ENCODE measurements at places on chromosomes 3 and 15. TPM values are rescaled to one million over a fixed set of nuclear protein-coding genes. Genes with fewer than 3 reads are reported as not detected.

QARS1 gene
- 240 TPM for total RNA-seq

DNA sequence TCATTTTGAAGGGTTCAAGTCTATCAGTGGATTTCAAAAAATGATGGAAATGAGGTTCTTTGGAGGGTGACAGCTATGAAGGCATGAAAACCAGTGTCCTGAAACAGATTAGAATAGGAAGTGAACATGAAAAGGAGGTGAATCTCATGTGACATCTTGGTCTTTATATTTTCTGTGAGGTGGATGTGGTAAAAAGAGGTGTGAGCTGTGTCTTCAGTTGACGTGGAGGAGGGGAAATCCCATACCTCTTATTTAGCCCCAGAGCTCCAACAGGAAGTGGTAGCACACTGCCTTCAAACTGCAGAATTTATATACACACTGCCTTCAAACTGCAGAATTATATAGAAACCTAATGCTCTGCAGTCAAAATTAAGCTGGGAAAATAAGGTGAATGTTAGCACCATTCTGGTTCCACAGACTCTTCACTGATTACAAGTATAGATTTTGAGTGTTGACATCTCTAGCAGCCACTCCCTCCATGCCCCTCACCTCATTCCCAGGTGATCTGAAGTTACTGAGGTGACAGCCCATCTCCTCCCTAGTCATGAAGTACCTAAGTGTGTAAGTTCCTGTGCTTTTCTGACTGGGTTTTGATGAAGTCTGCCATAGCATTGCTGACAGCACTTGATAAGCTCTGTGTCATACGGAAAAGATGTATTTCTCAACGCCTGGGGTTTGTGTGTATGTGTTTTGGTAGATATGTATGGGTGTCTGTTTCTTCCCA, 2.7 kb downstream of the RAB8B start:
- H3K36me3 ChIP-seq, result peaks cover 38% of the 10 kb centered on the region
- peak; percentile 63 for DNase-seq
- peak overlapping the region; percentile 96 for H3K27ac ChIP-seq
- H3K4me3 ChIP-seq, result peak overlapping the region; percentile 99
- peaks cover 64% of the 10 kb centered on the region for H3K4me1 ChIP-seq

GRCh38 chr3:18124501-18124900, 300.6 kb downstream of the SATB1 start:
- peak; percentile 13 for DNase-seq
- no peaks in the 10 kb centered on the region for H3K27me3 ChIP-seq
- no peak overlapping the region for H3K4me3 ChIP-seq
- no peak overlapping the region for H3K27ac ChIP-seq
- no peaks in the 10 kb centered on the region for H3K36me3 ChIP-seq
- peaks cover 2% of the 10 kb centered on the region for H3K4me1 ChIP-seq

- no peaks in the 10 kb centered on the region for H3K27me3 ChIP-seq
- H3K27ac ChIP-seq, result peak overlapping the region; percentile 79
- no peaks in the 10 kb centered on the region for H3K36me3 ChIP-seq
These were observed 37.5 kb downstream of the CD86 start for GRCh38 chr3:122092460-122093165.

DNA sequence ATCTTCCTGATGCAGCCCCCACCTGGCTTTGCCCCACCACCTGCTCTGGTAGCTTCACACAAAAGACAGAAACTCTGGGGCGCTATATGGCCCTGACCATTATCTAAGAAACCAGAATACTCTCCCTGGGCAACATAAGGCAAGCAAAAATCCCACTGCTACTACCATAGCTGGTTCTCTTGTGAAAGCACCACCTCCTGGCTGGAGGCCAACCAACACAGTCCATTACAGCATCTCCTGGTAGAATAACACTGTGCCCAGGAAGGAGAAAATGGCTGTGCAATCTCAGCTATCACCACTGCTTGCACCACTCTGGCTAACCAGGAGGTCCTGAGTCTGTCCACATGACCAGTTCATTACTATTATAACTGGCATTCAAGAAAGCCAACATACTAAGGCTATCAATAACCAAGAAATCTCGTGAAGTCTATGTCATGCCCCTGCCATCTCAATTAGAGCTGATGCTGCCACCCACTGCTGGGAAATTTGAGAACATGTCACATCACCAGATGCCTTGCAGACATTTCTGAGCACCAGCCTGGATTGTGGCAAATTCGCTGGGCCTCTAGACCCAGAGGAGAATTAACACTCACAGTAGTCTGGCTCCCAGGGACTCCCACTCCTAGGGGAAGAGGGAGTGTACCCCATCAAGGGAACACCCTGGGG, 1114.8 kb downstream of the ROBO2 start:
- H3K27ac ChIP-seq, result no peak overlapping the region
- no peaks in the 10 kb centered on the region for H3K36me3 ChIP-seq
- H3K4me3 ChIP-seq, result no peak overlapping the region
- H3K4me1 ChIP-seq, result no peaks in the 10 kb centered on the region

DNA sequence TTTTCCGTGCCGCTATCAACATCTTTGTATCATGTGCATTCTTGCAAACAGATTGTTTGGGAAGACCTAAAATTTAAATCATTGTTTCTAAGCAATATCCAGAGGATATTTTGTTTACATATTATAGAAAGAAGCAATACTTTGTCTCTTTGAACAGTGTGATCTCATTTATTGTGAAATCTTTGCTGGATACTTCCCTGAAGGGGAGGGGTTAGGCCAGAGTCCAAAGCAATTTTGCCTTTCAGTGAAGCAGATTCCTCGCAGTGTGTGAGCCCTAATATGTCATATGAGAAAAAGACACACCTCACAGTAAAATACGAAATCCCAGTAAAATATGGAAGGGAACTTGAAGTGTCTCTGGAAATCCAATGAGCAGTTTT, 158.7 kb upstream of the SLCO3A1 start:
- no peaks in the 10 kb centered on the region for H3K4me1 ChIP-seq
- no peak overlapping the region for H3K4me3 ChIP-seq
- no peaks in the 10 kb centered on the region for H3K27me3 ChIP-seq
- no peak for DNase-seq
- no peaks in the 10 kb centered on the region for H3K36me3 ChIP-seq

GRCh38 chr3:152771120-152771519, 63.8 kb upstream of the P2RY1 start:
- H3K36me3 ChIP-seq, result no peaks in the 10 kb centered on the region
- H3K4me3 ChIP-seq, result no peak overlapping the region
- H3K27ac ChIP-seq, result no peak overlapping the region
- no peaks in the 10 kb centered on the region for H3K27me3 ChIP-seq
- no peak for DNase-seq
- H3K4me1 ChIP-seq, result no peaks in the 10 kb centered on the region

DNA sequence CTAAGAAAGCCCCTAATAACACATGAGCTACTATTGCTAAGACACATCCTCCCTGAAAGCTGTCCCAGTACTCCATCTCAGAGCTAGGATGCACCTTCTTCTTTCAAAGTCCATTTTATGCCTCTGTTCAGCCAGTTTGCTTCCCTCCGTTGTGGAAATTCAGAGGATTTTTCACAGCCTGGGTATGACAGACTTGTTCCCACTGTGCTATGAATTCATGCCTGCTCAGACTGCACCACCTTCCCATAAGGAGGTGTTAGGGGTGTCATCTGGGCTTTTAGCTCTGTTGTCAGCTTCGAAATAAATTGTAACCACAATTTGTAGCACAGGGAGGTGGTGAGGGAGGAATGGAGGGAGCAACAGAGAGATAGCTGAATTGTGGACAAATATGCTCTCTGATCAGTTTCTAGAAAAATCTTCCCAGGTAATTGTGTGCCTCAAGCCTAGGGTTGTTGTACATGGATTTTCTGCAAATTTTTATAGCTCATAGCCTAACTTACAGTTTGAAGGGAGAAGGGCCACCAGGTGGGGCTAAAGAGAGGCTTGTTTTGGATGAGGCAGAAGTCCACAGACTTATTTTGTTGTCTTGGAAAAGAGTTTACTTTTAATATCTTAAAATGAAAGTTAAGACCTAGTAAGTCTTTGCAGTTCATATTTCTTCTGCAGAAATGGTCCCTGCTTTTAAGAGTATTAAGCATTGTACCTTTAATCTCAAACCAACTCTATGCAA, 462.0 kb downstream of the PDCD6IP start:
- no peak overlapping the region for H3K27ac ChIP-seq
- no peak overlapping the region for H3K4me3 ChIP-seq
- H3K4me1 ChIP-seq, result peaks cover 17% of the 10 kb centered on the region
- no peaks in the 10 kb centered on the region for H3K36me3 ChIP-seq
- peak; percentile 73 for DNase-seq

DNA sequence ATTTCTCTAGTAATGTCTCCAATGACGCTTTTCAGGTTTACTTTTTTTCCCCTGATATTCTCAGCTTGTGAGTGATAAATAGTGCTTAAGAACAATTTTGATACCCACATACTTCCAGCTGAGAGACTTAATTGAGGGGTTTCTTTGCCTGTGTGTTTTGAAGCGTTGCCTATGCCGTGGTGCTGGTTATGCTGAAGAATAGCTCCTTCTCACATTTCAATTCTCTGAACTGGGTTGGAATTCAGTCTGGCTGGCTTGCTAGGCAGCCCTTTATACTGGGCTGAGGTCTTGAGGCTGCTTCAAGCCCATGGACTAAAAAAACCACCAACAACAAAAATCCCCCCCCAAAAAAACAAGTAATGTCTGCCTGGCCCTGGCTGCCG, 87.4 kb downstream of the CHST2 start:
- no peak overlapping the region for H3K4me3 ChIP-seq
- H3K27ac ChIP-seq, result no peak overlapping the region
- H3K36me3 ChIP-seq, result no peaks in the 10 kb centered on the region
- H3K4me1 ChIP-seq, result peaks cover 4% of the 10 kb centered on the region

GRCh38 chr3:122635789-122636188, 44.9 kb upstream of the PARP14 start:
- H3K27me3 ChIP-seq, result no peaks in the 10 kb centered on the region
- H3K27ac ChIP-seq, result no peak overlapping the region
- H3K4me1 ChIP-seq, result no peaks in the 10 kb centered on the region
- no peak overlapping the region for H3K4me3 ChIP-seq
